ENCODE measurements at places on chromosomes 7 and 10.

DNA sequence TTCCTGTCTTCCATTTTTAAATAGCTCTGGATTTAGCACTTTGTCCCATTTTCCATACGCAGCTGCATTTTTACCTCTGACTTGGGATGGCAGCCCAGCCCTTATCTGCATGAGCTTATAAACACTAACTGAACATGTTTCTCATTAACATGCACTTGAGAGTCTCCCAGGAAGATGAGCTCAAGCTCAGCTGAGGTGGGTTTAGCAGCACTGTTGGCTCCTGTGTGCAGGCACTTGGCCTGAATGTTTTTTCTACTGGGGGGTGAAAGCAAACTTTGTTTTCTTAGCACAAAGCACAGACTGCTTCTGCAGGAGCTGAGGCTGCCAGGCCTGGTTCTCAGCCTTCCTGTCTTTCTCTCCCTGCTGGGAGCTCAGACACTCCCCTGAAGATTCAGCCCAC lies 1093.6 kb upstream of the AUTS2 start:
- no peak for DNase-seq

DNA sequence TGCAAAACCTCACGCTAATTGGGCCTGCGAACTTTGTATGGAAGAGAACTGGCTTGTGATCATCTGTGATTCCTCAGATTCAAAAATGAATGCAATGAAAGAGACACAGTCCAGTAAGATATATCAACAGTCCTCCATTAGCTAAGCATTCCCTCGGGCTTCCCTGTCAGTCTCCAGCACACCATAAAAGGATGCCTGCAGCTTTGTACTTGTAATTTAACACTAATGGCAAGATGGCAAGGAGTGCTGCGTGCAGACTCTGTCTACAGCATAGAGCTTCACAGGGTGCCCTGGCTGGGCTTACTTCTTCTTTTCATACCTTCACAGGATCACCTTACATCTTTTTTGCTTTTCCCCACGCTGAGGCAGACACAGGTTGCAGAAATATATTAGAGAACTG lies 200.0 kb downstream of the GFRA1 start:
- DNase-seq = no peak

- DNase-seq = no peak
These were observed 80.1 kb upstream of the AUTS2 start for GRCh38 chr7:69517985-69518704.

GRCh38 chr7:30379131-30379530 lies 94.7 kb downstream of the ZNRF2 start:
- DNase-seq = no peak

DNA sequence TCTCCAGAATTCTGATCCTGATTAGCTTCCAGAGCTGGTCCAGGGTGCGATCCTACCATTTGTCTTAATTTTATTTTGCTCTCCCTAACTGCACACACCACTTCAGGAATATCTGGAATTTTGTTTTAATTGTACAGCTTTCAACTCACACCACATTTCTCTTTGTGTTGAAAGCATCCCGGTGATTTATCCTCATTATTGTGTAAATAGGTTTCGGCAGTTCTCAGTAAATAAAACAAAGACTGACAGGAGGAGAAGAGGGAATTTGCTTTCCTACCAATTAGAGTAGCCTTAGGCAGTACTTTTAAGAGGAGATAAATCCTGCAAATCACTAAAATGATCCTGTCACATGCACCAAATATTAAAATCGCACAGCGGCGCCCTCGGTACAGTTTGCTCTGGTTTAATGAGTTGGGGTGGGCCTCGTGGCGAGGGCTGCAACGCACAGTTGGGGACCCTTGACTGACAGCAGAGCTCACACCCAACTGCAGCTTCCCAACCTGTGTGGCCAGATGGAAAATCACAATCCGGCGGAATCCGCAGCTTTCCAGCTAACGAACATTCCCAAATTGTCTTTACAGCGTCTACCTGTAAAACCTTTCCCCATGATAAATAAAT lies 62.6 kb downstream of the EBF3 start:
- DNase-seq = no peak

- DNase-seq = no peak
These were observed 749.4 kb downstream of the AUTS2 start for GRCh38 chr7:70347463-70348254.

DNA sequence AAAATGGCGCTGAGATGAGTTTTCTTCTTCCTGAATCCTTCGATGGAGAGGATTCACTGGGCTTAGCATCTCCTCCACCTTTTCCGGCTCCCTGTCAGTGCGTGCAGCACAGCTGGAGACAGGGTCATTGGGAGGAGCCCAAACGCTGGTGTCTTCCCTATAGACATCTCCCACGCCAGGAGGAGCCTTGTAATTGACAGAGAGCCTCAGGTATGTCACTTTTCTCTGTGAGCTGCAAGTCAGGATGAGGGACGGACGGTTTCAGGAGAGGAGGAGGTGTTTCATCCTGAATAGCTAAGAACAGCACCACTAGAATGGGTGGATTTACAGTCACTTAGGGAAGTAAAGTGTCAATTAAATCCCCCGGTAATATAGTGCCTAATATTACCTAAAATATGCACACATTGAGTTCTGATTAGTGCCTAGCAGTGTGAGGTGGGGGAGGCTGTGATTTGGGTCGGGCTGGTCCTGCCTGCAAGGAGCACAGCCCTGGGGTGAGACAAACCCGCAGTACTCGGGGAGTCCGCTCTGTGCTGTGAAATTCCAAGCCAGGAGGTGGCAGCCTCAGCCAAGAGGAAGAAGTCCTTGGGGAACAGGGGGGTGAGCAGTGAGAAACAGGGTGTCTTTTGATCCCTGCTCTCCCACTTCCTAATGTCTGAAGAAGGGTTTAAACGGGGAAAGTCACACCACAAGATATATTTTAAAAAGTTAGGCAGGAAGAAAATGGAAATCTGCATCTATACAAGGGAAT lies 28.2 kb downstream of the IL15RA start:
- no peak for DNase-seq

DNA sequence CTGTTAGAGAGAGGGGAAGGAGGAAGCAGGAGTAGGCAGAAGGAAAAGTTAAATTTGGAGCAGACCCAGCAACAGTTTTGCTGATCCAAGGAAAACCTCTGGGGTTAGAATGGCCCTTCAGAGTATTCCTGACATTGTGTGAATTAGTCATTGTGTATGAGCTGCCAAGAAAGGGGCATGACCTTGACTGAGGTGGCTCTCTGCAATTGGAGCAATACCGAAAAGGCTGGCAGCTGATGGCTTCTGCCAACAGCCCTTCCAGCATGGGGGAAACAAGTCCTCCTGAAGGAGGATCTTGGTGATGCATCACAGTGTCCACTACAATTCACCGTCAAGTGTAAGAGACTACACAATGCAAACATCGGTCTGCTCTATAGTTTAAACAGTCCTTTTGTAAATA lies 20.6 kb upstream of the WASL start:
- no peak for DNase-seq

- DNase-seq = no peak
These were observed 20.7 kb downstream of the VSTM4 start for GRCh38 chr10:49094646-49095045.

DNA sequence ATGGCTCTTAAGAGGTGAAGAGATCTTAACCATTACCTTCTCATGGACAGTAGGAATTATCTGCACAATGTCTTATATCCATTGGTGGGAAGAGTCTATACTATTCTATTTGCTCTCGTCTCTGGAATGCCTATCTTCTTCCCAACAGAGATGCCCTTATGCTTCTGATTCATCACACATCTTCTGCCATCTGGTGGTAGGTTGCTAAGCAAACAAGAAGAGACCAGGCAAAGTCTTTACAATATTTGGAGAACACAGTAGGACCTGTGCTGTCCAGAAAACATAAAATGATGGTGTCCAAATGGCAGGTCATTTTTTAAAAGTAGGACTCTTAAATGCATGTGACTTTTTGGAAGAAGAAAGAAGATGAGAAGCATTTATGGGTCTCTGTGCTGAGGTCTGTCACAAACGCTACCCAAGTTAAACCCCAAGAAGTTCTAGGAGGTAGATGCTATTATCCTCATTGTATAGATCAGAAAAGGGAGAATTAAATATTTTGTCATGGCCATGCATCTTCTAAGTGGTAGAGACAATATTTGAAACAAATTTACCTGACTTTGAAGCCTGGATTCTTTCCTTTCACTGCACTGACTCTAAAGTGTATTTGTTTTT lies 67.8 kb upstream of the NXPH1 start:
- no peak for DNase-seq

- DNase-seq = no peak
These were observed 61.9 kb downstream of the PARD3 start for GRCh38 chr10:34753014-34753757.

- no peak for DNase-seq
These were observed 1088.0 kb downstream of the SORCS1 start for GRCh38 chr10:106076496-106076895.

DNA sequence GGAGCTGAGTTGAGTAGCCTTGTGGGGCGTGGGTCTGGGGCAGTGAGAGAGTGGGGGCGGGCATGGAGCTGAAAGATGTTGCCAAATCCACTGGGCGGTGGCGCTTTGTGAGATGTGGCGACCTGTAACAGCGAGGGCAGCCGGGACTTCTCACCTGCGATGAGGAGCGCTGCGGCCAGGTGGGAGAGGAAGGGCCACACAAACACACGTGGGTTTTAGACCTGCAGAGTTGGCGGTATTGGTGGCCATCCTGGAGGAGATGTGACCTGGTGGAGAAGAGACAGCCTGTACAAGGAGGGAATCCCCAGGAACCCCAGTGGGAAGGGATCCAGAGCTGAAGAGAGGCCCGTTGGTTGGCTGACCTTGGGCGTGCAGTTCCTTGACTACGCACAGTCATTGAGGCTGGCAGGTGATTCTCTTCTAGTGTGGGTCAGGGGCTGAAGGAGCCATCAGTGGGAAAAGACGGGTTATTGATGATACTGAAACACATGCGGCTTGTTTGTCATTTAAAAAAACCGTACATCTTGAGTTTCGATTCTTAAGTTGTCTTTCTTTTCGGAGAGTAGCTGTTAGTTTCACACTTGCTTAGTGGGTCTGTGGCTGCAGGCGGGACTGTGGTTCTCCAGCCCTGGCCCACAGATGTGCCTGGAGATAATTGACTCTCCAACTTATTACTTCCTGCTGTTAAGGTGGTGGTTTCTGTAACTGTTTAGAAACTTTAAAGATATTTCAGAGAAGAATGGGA lies 2.4 kb downstream of the CHST12 start:
- no peak for DNase-seq

GRCh38 chr7:20519645-20520044 lies 95.8 kb upstream of the ABCB5 start:
- DNase-seq = no peak

GRCh38 chr7:92717623-92717992 lies 118.8 kb downstream of the CDK6 start:
- DNase-seq = no peak

DNA sequence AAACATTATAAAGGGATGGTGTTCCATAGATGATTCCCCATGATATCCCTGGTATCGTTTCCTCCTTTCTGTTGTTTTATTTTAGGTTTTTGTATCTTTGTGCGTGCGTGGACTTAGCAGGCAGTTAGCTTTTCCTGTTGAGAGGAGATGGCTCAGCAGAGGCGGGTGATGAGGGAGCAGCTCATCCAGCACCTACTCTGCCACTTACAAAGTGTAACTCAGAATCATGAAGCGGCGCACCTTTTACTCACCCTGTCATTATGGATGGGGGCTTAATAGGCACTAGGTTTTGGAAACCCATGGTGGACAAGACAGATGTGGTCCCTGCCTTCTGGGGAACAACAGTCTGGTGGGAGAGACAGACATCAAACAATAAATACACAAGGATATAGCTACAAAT lies 17.1 kb downstream of the FAM241B start:
- DNase-seq = no peak

DNA sequence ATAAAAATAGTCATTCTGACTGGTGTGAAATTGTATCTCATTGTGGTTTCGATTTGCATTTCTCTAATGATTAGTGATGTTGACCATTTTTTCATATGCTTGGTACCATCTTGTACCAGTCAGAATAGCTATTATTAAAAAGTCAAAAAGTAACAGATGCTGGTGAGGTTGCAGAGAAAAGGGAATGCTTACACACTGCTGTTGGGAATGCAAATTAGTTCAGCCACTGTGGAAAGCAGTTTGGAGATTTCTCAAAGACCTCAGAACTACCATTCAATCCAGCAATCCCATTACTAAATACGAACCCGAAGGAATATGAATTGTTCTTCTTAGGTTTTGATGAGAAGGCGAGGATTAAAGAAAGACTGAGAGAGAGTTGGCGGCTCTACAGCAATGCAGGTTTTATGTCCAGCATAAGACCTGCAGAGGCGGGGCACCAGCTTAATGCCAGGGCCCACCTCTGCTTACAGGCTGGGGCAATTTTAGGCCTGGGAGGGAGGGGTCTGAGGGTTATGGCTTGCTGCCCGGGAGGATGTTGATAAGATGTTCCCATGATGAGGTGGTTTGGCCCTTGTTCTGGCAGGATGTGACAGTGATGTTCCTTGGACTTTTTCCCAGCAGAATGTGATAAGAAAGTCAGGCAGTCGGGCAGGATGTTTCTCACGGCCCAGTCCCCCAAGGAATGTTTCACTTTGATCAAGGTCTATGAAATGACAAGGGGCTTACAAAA lies 74.4 kb downstream of the MEST start:
- no peak for DNase-seq

- no peak for DNase-seq
These were observed 110.4 kb downstream of the SH2D4B start for GRCh38 chr10:80648106-80648505.

- no peak for DNase-seq
These were observed 27.1 kb upstream of the TNRC18 start for GRCh38 chr7:5450549-5451327.

GRCh38 chr10:124019886-124020797 lies 73.3 kb downstream of the CHST15 start:
- DNase-seq = no peak

DNA sequence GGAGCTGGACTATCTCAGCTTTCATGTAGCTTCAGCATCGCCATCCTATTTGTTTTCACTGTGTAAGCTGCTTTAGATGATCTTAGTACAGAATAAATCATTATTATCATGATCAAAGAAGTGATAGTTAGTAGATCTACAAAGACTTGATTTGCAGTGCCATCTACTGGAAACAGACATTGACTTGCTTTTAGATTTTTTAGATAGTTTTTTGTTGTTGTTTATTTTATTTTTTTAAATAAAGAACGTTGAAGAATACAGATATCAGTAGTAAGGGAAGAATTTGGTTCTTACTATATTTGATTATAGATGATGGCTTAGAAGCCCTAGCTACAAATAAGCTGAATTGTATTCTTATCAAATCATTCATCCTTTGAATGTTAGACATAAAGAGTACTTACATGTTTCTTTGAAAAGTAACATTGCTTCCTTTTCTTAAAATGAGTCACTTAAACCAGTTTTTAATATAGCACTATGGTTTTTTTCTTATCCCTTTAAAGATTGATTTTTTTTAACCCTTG lies 6.3 kb upstream of the SFMBT2 start:
- DNase-seq = no peak

GRCh38 chr10:116088985-116089384 lies 184.0 kb downstream of the GFRA1 start:
- DNase-seq = no peak

GRCh38 chr7:553636-554111 lies 34.0 kb upstream of the PDGFA start:
- no peak for DNase-seq

GRCh38 chr7:121419201-121420148 lies 23.4 kb upstream of the FAM3C start:
- DNase-seq = no peak

- DNase-seq = no peak
These were observed 93.0 kb upstream of the SLC25A13 start for GRCh38 chr7:96414931-96415292.
